Ascending aorta (tissue), 2 donors: ENCODE measurements at places on chromosomes 2 and 18.
A peak's percentile ranks its signal among the peaks of the same experiment; 100 is the strongest.

GRCh38 chr2:163734401-163734800 is 1.4 kb downstream of the FIGN start:
- H3K36me3 ChIP-seq: no peaks in the 10 kb centered on the region
- H3K4me3 ChIP-seq: peak overlapping the region; percentile 77
- H3K27ac ChIP-seq: peak overlapping the region; percentile 99

DNA sequence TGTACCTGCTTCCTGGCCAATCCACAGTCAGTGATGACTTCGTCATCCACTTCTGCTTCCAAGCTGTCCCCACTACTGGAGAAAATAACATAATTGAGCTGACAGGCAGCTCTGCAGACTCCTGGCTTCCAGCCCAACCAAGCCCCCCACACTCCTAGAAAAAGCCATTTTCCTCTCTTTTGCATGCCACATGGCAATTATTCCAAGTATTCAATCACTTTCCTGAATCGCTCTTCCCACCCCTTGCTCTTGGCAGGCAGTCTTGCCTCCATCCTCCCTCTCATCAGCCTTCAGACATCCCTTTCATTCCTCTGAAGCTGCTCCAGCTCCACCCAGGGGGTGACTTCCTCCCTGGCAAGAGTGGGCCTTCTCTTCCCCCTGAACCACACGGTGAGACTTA is 14.3 kb upstream of the ST8SIA5 start:
- no peaks in the 10 kb centered on the region for H3K4me1 ChIP-seq
- no peaks in the 10 kb centered on the region for H3K36me3 ChIP-seq
- no peak overlapping the region for H3K27ac ChIP-seq
- H3K4me3 ChIP-seq: no peak overlapping the region
- H3K27me3 ChIP-seq: no peaks in the 10 kb centered on the region

GRCh38 chr18:75140296-75140695 is 68.6 kb downstream of the PTGR3 start:
- no peaks in the 10 kb centered on the region for H3K27me3 ChIP-seq
- no peak overlapping the region for H3K27ac ChIP-seq
- H3K4me3 ChIP-seq: no peak overlapping the region
- H3K4me1 ChIP-seq: no peaks in the 10 kb centered on the region
- H3K36me3 ChIP-seq: no peaks in the 10 kb centered on the region

GRCh38 chr2:238466243-238466756 is 39.6 kb downstream of the ASB1 start:
- no peak for DNase-seq
- no peaks in the 10 kb centered on the region for H3K27me3 ChIP-seq
- H3K4me3 ChIP-seq: no peak overlapping the region
- H3K27ac ChIP-seq: no peak overlapping the region
- H3K4me1 ChIP-seq: no peaks in the 10 kb centered on the region

GRCh38 chr2:53519918-53520841 is 247.4 kb upstream of the CHAC2 start:
- H3K36me3 ChIP-seq: no peaks in the 10 kb centered on the region
- H3K4me3 ChIP-seq: no peak overlapping the region
- no peaks in the 10 kb centered on the region for H3K4me1 ChIP-seq
- peak overlapping the region; percentile 18 for H3K27ac ChIP-seq
- H3K27me3 ChIP-seq: no peaks in the 10 kb centered on the region
- DNase-seq: no peak

- peaks cover 8% of the 10 kb centered on the region for H3K4me1 ChIP-seq
- H3K36me3 ChIP-seq: no peaks in the 10 kb centered on the region
- no peaks in the 10 kb centered on the region for H3K27me3 ChIP-seq
- H3K27ac ChIP-seq: no peak overlapping the region
- peak overlapping the region; percentile 65 for H3K4me3 ChIP-seq
- no peak for DNase-seq
These were observed 972 bp upstream of the CELF4 start for GRCh38 chr18:37566479-37567060.

DNA sequence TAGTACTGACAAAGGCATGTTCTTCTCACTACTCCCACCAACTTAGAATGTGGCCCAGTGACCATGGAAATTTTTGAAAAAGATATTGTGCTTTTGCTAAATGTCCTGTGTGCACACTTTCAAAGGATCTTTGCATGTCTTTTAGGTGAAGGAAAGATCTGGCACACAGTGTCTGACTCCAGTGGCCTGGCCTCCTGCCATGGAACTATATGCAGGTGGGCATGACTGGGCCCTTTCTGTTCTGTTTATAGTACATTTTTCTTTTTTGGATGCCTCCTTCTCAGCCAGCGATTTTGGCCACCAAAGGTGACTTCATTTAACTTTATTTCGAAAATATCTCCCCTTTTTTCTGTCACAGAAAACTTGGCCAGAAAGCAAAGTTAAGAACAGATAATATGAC is 999.7 kb upstream of the PIK3C3 start:
- H3K4me3 ChIP-seq: no peak overlapping the region
- no peak overlapping the region for H3K27ac ChIP-seq
- DNase-seq: no peak

GRCh38 chr2:207066791-207067460 is 98.8 kb downstream of the KLF7 start:
- no peaks in the 10 kb centered on the region for H3K27me3 ChIP-seq
- no peak for DNase-seq
- no peak overlapping the region for H3K4me3 ChIP-seq
- H3K4me1 ChIP-seq: no peaks in the 10 kb centered on the region

DNA sequence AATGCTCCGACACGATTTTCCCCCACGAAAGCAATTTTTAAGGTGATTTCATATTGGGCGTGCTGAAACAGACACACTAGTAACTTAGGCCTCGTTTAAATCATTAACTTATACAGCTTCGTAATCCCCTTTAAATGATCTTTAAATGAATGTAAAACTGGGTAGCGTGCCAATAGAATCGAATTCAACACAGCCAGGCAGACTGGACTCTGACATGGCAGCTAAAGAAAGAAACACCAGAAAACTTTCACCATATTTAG is 2.4 kb upstream of the ID2 start:
- H3K27ac ChIP-seq: peak overlapping the region; percentile 100
- H3K4me3 ChIP-seq: peak overlapping the region; percentile 46
- H3K36me3 ChIP-seq: no peaks in the 10 kb centered on the region
- no peaks in the 10 kb centered on the region for H3K27me3 ChIP-seq
- no peak for DNase-seq

- no peak for DNase-seq
- no peak overlapping the region for H3K4me3 ChIP-seq
- H3K27me3 ChIP-seq: no peaks in the 10 kb centered on the region
- H3K36me3 ChIP-seq: peaks cover 9% of the 10 kb centered on the region
- H3K4me1 ChIP-seq: no peaks in the 10 kb centered on the region
These were observed 51.3 kb downstream of the ACSL3 start for GRCh38 chr2:222912117-222912516.

DNA sequence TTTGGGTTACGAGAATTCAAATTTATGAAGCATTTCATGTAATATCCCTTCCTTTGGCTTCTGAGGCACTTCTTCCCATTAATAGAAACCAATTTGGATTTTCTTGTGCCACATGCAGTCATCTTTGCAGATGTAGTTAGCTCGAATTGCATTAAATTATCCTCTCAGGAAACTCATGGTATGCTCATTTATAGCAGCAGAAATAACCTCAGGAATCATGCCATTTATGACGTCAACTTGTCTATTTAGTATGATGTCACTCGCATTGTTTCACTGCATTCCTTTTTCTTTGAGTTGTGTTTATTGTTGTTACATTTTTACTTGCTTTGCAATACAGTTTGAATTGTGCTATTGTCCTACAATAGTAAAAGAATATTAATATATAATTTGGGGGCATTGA is 163.8 kb downstream of the RBM43 start:
- H3K27ac ChIP-seq: no peak overlapping the region
- H3K36me3 ChIP-seq: no peaks in the 10 kb centered on the region
- no peak for DNase-seq
- H3K27me3 ChIP-seq: no peaks in the 10 kb centered on the region
- H3K4me3 ChIP-seq: no peak overlapping the region

GRCh38 chr18:70290482-70291294 is 1.8 kb downstream of the SOCS6 start:
- H3K27me3 ChIP-seq: no peaks in the 10 kb centered on the region
- H3K36me3 ChIP-seq: no peaks in the 10 kb centered on the region
- H3K4me1 ChIP-seq: peaks cover 8% of the 10 kb centered on the region
- H3K4me3 ChIP-seq: peak overlapping the region; percentile 87

GRCh38 chr2:20184067-20184938 is 40.6 kb downstream of the SDC1 start:
- no peak overlapping the region for H3K27ac ChIP-seq
- DNase-seq: no peak
- no peaks in the 10 kb centered on the region for H3K27me3 ChIP-seq
- H3K4me3 ChIP-seq: no peak overlapping the region
- no peaks in the 10 kb centered on the region for H3K36me3 ChIP-seq
- H3K4me1 ChIP-seq: no peaks in the 10 kb centered on the region

DNA sequence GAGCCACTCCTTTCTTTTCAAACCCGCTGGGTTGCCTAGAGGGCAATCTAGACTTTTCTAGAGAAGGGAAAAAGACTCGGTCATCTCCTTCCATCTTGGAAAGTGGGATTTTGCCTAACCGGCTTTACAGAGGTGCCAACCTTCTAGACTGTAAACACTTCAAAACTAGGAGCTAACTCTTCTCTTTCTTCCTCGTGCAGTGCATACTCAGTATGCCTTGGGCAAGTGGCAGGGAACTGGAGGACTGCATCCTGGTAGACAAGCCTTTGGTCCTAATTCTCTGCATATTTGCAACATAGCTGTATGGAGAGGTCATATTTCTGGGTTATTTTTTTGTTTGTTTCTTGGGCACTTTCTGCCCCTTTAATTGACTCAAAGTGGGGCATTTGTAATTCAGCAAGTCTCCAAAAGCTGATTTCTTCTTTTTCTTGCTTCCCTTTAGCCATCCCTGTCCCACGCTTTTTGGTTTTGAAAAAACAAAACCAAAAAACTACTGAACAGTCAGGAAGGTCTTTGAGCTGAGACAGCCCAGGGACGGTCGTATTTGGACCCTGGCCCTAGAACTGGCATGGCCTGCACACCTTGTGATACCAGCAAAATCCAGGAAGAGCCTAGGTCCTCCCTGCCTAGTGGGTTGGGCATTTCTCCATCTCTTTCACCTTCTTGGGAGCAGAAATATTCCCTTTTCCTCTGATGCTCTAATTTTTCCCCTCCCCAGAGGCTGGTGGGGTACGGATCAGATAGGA is 5.8 kb upstream of the GATA6 start:
- H3K27ac ChIP-seq: peak overlapping the region; percentile 99
- H3K27me3 ChIP-seq: no peaks in the 10 kb centered on the region
- H3K4me1 ChIP-seq: no peaks in the 10 kb centered on the region
- no peak overlapping the region for H3K4me3 ChIP-seq
- no peak for DNase-seq
- H3K36me3 ChIP-seq: no peaks in the 10 kb centered on the region

- H3K27ac ChIP-seq: no peak overlapping the region
- H3K36me3 ChIP-seq: no peaks in the 10 kb centered on the region
- H3K27me3 ChIP-seq: no peaks in the 10 kb centered on the region
- H3K4me1 ChIP-seq: no peaks in the 10 kb centered on the region
These were observed 33.2 kb downstream of the MLPH start for GRCh38 chr2:237520290-237520689.

DNA sequence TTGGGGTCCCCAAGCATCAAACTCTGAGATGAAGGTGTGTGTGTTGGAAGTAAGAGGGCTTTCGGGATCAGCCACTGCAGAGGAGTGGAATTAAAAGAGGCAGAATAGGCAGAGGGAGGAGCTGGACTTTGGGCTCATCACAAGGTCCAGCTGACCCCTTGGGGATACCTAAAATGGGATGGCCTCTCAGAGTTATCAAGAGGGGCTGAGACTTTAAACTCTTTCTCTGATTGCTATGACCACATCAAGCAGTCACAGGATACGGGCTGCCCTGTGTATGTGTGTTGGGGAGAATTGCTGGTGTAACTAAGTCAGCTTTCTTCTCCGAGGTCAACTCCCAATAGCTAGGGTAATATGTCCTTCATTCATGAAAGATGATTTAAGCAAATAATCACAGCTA is 127.7 kb upstream of the SLC14A2 start:
- no peaks in the 10 kb centered on the region for H3K36me3 ChIP-seq
- no peak overlapping the region for H3K4me3 ChIP-seq

- no peaks in the 10 kb centered on the region for H3K4me1 ChIP-seq
- H3K27ac ChIP-seq: no peak overlapping the region
- no peaks in the 10 kb centered on the region for H3K27me3 ChIP-seq
These were observed 32.2 kb downstream of the FSHR start for GRCh38 chr2:49122107-49122506.

DNA sequence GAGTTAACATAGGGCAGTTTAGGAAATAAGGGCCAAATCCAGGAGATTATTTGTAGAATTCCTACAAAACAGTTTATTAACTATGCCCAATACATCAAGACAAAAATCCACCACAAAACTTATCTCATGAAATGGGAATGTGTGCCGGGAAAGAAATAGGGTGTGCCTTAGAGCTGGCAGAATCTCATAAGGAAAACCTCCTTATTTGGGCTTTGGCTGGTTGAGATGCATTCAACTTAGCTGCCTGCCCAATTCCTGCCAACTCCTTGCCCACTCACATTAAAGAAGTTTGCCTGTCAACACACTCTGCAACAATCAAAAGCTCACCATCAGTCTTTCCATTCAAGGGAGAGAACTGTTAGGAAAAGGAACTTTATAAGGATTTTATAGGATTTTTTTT is 500.6 kb downstream of the SATB2 start:
- no peak overlapping the region for H3K4me3 ChIP-seq
- H3K27me3 ChIP-seq: no peaks in the 10 kb centered on the region
- no peak for DNase-seq
- no peaks in the 10 kb centered on the region for H3K4me1 ChIP-seq

DNA sequence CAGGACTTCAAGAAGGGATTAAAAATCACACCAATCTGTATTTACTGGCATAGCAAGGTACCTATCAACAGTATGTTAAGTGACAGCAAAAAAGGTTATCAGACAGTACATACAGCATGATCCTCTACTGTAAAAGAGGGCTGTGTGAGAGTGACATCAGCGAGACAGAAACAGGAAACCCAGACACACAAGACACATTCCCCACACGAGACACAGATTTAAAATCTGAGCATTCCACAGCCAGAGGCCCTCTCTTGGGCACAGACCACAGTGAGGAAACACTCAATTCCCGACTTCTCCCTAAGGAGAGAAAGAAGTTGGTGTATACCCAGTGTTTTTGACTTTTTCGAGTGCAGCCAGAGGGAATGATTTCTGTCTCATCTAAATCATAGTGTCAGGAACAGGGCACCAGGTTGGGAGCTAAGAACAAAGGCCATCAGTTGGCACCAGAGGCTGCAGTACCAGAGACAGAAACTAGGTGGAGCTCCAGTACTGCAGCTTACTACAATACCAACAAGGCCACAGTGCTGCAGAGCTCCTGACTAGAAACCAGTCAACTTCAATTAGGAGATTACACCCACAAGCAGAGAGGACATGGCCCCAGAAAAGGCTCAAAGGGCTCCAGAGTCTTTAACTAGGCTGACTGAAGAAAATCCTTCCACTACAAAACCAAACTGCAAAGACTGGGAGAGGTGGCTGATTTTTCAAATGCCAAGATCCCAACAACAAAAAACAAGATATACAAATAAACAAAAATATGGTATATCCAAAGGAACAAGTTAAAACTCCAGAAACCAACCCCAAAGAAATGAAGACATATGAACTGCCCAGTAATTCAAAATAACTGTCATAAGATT is 41.0 kb downstream of the UNC50 start:
- H3K27ac ChIP-seq: no peak overlapping the region
- H3K36me3 ChIP-seq: peaks cover 15% of the 10 kb centered on the region
- H3K4me1 ChIP-seq: no peaks in the 10 kb centered on the region
- H3K4me3 ChIP-seq: no peak overlapping the region
- H3K27me3 ChIP-seq: no peaks in the 10 kb centered on the region

- H3K4me1 ChIP-seq: no peaks in the 10 kb centered on the region
- no peaks in the 10 kb centered on the region for H3K36me3 ChIP-seq
- no peak overlapping the region for H3K27ac ChIP-seq
- H3K4me3 ChIP-seq: no peak overlapping the region
These were observed 234.4 kb downstream of the RNF152 start for GRCh38 chr18:61658431-61658830.

- H3K4me1 ChIP-seq: no peaks in the 10 kb centered on the region
- no peaks in the 10 kb centered on the region for H3K27me3 ChIP-seq
- no peak overlapping the region for H3K4me3 ChIP-seq
These were observed 543.0 kb downstream of the TNS1 start for GRCh38 chr2:217459680-217460405.
